ENCODE measurements at places on chromosomes 3 and 15.
A peak's percentile ranks its signal among the peaks of the same experiment; 100 is the strongest.

DNA sequence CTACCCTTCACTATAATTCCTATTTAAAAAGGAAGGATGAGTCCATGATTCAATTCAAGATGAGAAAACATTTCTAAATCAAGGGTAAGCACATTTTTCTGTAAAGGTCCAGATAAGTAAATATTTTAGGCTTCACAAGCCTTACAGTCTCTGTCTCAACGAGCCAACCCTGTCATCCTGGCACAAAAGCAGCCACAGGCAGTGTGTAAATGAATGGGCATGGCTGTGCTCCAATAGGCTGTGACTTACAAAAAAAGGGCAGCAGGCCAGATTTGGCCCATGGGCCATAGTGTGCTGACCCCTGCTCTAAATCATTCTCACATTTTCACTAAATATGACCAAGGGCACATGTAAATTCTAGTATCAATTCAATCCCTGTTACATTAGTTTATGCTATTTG is 200.4 kb downstream of the WNT5A start:
- DNase-seq, result no peak

GRCh38 chr15:31442699-31443111 is 116.1 kb downstream of the KLF13 start:
- DNase-seq, result no peak

- DNase-seq, result no peak
These were observed 1.4 kb upstream of the TMC3 start for GRCh38 chr15:81375461-81375860.

GRCh38 chr3:71226565-71227269 is 356.8 kb downstream of the FOXP1 start:
- DNase-seq, result no peak

GRCh38 chr3:171654326-171654725 is 156.0 kb downstream of the PLD1 start:
- no peak for DNase-seq

DNA sequence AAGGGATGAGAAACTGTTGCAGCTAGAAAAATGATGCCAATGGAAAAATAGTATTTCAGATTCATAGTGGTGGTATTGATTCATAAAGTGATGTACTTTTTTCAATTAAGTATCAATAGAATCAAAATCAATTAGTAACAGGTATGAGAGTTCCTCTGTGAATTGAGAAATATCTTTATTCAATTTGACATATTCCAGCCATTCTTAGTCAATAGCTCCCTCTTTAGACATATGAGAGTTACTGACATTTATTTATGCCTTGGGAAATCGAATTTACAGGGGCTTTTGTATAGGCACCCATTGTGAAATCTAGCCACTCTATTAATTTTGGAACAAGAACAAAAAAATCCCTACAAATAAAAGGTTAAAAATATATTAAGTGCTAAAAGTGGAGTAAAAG is 386.9 kb upstream of the CNTN3 start:
- DNase-seq, result peak; percentile 40

DNA sequence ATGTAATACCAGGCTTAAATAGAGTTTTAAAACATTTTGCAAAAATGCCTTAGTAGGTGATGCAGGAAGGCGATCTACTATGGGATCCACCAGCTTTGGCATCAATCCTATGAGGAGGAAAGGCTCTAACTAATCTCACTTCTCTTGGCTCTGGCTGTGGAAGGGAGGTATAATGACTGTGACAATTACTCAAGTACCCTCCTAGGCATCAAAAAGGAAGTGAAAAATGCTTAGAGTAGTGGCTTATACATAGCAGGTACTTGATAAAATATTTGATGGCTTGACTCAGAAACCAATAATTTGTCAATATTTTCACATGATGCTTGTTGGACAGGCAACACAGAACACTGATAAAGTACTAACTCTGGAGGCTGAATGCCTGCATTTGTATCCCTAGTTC is 34.1 kb upstream of the SERPINI2 start:
- no peak for DNase-seq

- no peak for DNase-seq
These were observed 66.0 kb downstream of the RBMS3 start for GRCh38 chr3:29346828-29347227.

DNA sequence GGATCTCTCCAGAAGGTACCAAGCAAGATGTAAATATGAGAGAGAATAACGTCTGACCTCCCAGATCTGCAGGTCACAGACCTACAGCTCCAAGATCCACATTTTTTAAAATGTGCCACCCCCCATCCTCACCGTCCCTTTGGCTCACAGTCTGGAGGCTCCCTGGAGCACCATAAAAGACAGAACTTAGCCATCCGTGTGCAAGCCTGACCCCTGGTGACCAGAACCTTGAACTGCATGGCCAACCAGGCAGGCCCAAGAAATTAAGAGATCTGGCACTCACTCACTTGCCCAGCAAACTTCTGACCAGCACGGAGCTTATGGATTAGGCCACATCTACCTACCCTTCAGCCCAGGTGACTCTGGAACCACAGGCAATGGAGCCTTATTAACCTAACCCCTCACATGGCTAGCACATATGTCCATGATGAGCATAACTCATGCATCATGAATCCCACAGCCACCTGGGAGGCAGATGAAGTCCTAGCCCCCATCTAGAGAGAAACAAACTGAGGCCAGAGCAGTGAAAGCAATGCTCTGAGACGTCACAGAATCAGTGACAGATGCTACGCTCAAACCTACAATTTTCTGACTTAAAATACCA is 275.3 kb downstream of the UACA start:
- peak; percentile 69 for DNase-seq

DNA sequence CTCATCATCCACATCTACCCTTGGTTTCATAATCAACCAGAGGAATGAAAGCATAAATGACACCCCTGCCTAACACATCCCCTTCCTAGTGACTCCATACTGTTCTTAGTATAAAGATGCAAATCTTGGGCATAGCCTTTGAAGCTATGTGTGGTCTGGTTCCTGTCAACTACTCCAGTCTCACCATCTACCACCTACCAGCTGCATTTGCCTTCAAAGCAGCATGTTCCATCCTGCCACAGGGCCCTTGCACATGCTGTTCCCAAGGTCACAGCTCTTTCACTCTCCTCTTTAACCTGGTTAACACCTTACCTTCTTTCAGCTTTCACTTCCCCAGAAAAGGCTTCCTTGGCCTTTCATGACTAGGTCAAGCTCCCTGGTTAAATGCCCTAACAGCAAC is 62.3 kb upstream of the ARHGEF3 start:
- DNase-seq, result no peak

GRCh38 chr15:34078900-34079299 is 22.8 kb downstream of the EMC7 start:
- no peak for DNase-seq

- no peak for DNase-seq
These were observed 6.2 kb upstream of the SLC6A6 start for GRCh38 chr3:14396031-14396692.

GRCh38 chr3:19272296-19272695 is 124.0 kb downstream of the KCNH8 start:
- DNase-seq, result peak; percentile 8

GRCh38 chr3:158847885-158848284 is 46.0 kb downstream of the MFSD1 start:
- no peak for DNase-seq

- DNase-seq, result no peak
These were observed 602.6 kb downstream of the PYDC2 start for GRCh38 chr3:192063570-192063969.

GRCh38 chr3:153443961-153444360 is 281.9 kb downstream of the RAP2B start:
- peak; percentile 38 for DNase-seq

DNA sequence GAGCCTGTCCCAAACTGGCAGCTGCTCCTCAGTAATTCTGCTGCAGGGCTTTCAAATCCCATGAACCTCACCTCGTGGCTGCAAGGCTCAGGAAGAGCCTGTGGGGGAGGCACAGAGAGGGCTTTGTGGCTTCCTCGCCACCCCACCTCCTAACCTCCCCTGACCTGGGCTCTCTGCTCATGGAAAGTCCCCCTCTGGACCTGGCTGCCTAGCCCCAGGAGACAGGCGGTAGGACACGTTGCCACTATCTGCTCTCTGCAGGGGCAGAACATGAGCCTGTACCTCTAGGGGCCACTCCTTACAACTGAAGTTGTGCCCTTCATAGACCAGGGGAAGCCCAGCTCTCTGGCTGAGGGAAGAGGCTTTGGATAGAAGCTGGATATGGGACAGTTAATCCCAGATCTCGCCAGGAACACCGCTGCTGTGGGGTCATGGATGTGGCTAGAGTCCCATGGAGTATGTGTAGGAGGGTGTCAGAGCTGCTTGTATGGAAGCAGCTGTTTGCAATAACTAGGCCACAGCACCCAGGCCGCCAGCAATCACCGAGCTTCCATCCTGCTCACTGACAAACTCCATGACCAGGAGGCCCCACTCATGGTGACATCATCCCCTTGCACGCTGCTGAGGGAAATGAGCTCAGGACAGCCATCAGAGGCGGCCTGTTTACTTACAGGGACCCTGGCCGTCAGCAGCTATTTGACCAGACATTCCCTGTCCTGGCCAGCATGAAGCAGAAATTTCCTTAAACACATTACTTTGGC is 34.0 kb upstream of the CILP start:
- no peak for DNase-seq

DNA sequence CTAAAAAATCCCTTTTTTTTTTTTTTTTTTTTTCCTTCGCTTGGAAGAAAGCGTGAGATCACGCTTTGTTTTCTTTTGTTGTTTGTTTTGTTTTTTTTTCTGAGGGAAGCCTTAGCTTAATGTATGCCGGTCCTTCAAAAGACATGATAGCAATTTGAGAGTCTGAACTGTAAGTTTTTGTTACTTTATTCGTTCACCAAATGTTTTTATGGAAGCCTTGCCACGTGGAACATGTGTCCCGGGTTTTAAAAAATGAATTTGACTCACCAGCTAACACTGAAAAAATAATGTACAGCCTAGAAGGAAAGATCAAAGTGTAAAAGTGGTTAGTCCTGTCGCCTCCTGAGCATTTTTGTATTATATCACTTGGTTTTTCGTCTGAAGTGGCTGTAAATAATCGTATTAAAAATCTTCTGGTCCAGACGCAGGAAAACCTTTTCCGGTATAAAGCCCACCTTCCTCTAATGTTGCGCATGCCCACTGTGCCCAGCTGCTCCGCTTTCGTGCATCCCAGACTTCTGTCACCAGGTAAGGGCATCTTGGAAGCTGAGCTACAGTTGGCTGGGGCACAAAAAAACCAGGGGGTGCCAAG is 795 bp upstream of the MYNN start:
- peak; percentile 68 for DNase-seq

- no peak for DNase-seq
These were observed 6.1 kb upstream of the GPR62 start for GRCh38 chr3:51949121-51949520.

DNA sequence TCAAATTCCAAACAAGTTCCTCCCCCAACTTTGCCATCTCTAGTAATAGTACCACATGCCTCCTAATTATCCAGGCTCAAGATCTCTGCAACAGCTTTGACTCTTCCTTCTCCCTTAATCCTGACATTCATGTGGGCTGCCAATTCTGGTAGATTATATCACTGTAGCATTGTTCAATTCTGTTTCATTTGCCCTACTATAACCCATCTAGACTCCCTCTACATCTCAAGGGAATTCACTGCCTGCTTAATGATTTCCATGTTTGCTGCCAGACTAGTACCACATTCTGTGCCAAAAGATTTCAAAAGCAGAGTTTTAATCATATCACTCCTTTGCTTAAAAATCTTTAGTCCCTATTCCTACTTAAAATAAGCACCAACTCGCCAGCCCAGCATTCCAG is 34.6 kb upstream of the PPIB start:
- no peak for DNase-seq

DNA sequence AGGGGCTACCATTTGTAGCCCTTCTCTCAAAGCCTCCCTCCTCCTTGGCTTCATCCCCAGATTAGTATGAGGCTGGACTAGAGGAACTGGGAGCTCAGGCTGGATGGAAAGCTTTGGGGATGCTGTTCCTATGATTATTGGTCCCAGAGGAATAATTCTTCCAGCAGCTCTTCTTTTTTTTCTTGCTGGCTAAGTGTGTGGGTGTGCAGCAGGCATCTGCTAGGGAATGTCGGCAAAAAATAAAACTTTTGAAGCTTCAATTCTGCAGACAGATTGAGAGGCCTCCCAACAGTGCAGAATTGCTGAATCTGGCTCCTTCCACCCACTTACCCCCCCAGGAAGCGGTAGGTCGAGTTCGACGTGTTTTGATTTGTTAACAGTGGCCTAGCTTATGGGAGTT is 138.5 kb upstream of the ANKRD28 start:
- DNase-seq, result no peak

- peak; percentile 27 for DNase-seq
These were observed 13.9 kb downstream of the SPINT1 start for GRCh38 chr15:40857601-40858341.

DNA sequence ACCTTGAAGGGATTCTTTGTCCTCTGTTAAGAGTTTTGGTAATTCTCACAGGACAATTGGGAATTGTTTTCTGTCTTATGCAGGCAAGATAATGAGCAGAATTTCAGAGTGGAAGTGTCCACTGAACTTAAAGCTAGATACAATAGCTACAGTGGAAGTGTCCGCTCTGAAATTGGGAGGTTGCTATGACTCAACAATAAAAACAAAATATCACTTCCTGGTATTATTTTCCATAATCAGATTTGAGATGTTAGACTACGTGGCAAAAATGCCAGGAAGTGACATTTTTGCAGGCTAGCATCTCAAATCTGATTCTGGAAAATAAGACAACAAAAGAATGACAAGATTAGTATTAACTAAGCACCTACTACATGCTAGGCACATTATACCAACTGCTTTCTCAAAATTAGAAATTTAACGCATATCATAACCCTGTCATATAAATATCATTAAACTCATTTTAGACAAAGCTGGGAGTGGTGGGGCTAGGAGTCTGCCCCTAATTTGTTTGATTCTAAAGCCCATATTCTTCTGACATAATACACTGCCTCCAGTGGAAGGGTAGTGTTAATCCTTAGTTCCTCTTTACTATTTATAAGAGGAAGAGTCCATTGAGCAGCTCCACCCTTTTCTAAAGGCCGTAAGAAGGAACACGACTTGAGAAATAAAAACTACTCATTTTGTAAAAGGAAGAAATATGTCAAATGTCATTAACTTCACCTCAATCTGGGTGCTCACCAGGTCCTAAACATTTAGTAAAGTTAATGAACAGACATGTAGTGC is 266.9 kb upstream of the STT3B start:
- peak; percentile 83 for DNase-seq

- DNase-seq, result no peak
These were observed 218.8 kb upstream of the CTNNB1 start for GRCh38 chr3:40980467-40980866.

DNA sequence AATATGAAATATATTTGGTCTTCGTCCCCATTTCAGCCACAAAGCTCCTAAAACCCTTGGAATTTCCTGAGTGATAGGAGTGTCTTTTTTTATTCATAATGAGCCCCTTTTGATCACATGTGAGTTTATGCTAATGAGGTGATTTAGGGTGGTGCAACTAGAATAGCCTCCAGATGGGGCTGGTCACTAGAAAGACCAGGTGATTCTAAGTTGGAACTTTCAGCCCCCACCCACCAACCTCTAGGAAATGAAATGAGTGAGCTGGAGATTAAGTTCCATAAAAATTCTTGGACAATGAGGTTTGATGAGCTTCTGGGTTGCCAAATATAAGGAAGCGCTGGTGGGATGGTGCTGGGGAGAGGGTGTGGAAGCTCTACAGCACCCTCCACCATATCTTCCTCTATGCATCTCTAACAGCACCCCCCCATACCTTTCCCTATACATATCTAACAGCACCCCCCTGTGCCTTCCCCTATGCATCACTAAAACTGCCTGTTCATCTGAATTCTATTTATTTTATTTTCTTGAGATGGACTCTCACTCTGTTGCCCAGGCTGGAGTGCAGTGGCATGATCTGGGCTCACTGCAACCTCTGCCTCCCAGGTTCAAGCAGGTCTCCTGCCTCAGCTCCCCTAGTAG is 2.1 kb upstream of the SMCO1 start:
- no peak for DNase-seq

GRCh38 chr15:87792250-87793040 is 464.1 kb downstream of the NTRK3 start:
- DNase-seq, result no peak

Data from Kasumi-1 (cell line).